CD4-positive, alpha-beta T cell treated with Interleukin-6 for 4 hours (primary cell): ENCODE measurements at places on chromosomes 16 and 17.

DNA sequence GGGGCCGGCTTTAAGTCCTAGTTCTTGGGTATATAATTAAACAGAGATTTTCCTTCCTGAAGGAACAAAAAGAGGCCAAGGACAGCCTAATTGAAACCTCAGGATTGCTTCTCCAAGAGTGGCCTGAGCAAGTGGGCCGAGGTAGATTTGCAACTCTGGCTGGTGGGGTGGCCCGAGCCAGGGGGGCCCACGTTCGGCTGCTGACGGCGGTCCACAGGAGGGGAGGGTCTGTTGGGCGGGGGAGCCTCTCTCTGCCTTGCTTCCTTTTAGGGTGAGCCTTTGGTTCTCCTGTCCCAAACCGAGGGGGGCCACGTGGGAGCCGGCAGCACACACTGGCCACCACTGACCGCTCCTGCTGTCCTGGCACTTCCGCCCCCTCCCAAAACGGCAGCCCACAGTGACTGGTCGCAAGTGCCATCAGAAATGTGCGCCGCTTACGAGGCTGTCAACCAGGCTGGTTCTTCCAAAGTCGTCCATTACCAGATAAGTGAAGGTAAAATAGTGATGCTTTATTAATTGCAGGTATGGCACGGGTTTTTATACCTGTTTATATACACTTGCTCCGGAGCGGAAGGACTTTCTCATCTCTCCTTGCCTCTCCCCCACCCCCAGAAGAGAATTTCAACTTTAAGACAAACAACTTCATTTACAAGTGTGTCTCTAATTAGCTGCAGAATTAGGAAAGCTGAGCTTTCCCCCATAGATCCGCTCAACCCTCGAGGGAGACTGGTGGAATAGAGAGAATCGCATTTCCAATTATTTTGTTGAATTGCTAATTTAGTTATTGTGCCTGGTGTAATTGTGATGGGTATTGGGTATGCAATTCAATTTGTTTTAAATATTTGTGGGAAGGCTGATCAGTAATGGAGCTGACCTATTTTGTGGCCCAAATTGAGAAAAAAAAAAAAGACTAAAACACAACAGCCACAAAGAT is 117.8 kb downstream of the AATF start:
- DNase-seq: no peak

DNA sequence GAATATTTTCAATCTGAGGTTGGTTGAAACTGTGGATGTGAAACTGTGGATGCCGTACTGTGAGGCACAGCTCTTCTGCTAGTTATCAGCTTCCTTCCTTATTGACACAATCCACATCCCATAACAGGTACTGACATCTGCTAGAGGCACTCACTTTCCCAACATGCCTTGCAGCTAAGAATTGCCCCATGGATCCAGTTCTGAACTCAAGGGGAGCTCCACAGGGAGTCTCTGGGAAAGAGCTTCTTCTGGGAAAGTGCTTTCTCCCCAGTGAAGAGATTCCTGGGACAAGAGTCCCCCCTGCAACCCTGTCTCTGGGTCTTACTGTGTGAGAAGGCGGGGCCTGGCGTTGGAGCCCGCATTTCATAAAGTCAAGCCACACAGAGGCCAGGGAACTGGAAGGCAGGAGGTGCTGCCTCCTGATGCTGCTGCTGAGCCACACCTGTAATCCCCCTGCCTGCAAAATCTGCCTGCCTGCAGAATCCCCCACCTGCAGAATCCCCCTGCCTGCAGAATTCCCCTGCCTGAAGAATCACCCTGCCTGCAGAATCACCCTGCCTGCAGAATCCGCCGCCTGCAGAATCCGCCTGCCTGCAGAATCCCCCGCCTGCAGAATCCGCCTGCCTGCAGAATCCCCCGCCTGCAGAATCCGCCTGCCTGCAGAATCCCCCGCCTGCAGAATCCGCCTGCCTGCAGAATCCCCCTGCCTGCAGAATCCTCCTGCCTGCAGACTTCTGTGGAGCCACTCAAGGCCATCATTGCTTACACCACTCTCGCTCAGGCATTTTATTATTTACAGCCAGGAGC is 305.4 kb downstream of the FOXL1 start:
- no peak for DNase-seq

DNA sequence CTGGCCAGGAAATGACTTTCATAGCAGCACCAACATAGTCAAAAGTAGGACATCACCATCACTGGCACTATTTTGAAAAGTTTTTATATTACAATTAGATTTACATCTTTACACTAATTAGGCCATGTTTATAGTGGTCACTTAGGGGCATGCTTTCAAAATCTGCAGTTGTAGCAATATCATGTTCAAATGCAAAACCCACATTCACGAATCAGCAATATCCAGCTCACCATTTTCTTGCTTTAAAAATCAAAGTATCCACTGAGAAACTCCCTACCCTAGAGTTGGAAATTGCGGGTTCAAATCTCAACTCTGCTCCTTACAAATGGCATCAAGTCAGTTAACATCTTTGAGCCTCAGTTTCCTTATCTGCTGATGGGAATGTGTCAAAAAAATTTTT is 237.4 kb downstream of the ZFHX3 start:
- no peak for DNase-seq

DNA sequence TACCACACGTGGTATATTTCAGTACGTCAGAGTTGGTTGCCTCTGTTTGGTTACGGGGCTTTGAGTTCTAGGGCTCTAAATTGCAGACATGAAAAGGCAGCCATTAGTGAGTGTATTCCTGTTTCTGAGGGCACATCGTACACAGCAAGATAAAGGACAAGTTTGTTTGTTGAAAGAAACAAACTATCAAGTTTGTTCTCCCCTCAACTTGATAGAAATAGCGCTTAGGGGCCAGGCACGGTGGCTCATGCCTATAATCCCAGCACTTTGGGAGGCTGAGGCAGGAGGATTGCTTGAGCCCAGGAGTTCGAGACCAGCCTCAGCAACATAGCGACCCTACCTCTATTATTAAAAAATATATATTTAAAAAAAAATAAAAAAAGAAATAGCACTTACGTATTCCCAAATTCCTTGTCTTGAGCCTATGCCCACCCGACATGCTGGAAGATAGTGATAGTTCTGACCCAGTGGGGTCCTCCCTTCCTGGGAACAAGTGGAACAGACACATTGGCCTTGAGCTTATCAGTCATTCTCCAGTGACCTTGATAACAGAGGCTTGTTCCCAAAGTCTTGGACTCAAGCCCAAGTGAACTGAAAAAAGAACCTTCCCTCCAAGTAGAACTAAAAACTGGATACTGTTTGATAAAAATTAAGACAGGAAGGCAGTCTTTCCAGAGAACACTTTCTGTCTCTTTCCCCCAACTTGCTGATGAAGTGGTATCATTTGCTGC is 139.9 kb upstream of the CACNG3 start:
- no peak for DNase-seq

DNA sequence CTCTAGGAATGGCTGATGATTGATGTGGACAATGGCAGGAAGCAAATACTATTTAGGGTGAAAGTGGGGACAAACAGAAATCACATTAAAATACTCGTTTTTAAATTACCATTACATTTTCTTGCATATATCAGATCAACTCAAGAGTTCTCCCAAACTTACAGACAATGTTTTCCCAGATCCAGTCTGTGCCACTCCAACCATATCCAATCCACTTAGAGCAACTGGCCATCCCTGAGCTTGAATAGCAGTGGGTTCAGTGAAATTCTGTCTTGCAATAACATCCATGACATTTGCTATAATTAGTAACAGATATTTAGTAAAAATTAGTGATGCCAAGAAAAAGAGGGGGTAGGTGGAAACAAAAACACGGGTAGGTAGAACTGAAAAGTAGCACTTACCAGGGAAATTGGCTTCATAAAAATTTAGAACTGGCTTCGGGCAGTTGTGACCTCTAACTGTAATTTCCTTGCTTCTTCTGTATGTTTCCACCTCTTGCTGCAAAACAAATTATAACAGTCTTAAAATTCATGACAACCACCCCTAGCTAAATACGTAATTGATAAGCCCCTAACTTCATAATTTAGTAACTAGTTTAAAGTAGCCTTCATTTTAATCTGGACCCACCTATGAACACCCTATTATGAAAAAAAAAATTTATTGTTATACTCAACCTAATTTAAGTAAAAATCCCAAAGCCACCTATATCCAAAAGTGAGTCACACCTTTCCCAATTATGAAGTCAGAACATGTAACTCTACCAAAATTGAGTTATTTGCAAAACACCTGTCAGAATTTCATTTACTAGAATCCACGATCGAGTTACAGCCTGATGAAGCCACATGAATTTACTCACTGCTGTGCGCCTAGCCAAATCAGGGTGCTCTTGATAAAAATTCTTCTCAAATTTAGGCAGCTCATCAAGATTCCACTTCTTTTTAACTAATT is 2.0 kb downstream of the DDX5 start:
- DNase-seq: no peak

DNA sequence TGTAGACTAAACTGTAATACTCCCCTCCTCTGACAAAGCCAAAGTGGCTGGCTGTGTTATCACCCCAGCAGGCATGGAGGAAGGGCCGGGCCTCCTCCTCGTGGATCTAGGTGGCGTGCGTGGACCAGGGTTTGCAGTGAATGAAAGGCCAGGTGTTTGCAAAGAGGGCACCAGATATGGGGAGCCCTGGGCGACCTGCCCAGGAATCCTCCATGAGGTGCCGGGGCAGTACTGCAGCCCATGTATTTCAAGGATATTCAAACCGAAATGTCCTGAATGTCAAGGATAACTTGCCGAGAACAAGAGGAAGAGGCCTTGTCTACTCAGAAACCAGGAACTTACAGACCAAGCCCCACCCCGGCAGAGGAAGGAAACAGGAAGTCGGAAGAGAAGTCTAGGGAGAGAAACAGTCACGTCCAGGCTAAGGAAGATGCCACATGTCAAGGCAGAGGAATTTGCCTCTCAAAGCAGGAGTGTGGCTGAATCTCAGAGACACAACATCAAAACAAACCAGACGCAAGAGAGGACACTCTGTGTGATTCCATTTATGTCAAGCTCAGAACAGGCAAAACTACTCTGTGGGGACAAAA is 13.7 kb upstream of the OSGIN1 start:
- DNase-seq: no peak

GRCh38 chr17:32846143-32846542 is 30.8 kb downstream of the MYO1D start:
- no peak for DNase-seq

DNA sequence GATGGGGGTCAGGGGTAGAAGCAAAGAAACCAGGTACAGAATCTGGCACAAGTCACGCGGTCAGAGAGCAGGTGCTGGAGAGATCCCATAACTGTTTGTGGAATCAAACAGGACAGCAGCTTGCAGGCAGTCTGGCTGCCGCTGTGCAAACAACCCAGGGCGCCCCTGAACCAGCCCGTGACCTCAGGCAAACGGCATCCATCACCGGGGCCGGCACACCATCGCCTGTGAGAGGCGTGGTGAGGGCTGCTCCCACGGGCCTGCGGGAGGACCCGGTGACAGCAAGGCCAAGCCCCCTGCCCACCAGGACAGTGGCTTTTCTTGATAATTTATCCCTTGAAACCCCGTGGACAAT is 47.9 kb downstream of the CBFA2T3 start:
- no peak for DNase-seq
